NCI-H446 treated with DMSO at 0.1 percent for 48 hours (cell line): ENCODE measurements at places on chromosomes 12 and 14.

GRCh38 chr14:24578558-24578957, 2.5 kb upstream of the CTSG start:
- no peak for DNase-seq

DNA sequence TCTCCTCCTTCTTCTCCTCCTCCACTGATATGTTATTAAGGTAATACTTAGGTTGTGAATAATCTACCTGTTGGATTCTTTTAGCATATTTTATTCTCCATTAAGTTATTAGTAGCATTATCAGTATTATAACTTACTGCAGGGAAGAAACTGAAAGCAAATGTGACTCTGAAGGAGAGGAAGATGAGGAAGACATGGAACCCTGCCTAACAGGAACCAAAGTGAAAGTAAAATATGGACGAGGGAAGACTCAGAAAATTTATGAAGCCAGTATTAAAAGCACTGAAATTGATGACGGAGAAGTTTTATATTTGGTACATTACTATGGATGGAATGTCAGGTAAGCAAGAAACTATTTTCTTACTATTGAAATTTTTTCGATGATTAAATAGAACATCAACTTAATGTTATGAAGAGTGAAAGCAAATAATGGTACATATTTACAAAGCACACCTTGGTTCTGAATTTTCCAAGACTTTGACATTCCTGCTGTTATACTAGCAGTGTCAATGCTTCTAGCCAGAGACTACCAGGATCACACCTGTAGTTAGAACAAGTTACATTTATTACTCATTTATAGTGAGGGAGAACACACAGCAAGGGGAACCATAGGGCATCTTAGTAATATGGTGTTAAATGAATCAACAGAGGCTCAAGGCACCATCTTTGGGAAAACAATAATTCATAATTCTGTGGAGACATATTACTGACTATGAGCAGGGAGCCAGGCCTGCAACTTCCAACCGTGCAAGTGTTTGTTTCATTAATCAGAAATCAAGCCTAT, 42.0 kb upstream of the TOMM20L start:
- DNase-seq: no peak

DNA sequence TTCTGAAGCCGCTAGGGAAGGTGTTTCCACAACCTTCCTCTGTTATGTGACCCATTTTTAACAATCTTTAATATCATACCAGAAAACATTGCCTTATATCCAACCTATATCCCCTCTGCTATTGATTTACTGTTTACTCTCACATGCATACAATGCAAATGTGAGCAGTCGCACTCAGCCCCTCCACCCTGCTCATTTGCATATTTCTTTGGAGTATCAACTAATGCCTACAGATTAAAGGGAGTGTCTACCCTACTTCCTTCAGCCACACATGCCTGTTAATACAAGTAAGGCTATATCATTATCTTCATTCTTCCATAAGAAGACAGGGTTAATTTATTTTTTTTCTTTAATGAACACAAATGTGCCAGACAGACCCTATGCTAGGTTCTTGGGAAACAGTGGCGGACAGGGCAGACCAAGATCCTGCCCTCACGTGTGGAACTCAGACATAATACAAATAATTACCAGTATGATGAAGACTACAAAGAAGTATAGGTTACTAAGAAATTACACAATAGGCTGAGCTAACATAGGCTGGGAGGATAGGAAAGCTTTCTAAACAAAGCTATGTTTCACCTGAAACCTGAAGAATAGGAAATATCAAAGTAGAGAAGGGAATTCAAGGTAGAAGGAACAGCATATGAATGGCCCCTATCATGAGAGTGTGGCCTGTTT, 107.3 kb upstream of the MDM1 start:
- no peak for DNase-seq

GRCh38 chr14:76432827-76433752, 57.2 kb downstream of the ESRRB start:
- DNase-seq: no peak

DNA sequence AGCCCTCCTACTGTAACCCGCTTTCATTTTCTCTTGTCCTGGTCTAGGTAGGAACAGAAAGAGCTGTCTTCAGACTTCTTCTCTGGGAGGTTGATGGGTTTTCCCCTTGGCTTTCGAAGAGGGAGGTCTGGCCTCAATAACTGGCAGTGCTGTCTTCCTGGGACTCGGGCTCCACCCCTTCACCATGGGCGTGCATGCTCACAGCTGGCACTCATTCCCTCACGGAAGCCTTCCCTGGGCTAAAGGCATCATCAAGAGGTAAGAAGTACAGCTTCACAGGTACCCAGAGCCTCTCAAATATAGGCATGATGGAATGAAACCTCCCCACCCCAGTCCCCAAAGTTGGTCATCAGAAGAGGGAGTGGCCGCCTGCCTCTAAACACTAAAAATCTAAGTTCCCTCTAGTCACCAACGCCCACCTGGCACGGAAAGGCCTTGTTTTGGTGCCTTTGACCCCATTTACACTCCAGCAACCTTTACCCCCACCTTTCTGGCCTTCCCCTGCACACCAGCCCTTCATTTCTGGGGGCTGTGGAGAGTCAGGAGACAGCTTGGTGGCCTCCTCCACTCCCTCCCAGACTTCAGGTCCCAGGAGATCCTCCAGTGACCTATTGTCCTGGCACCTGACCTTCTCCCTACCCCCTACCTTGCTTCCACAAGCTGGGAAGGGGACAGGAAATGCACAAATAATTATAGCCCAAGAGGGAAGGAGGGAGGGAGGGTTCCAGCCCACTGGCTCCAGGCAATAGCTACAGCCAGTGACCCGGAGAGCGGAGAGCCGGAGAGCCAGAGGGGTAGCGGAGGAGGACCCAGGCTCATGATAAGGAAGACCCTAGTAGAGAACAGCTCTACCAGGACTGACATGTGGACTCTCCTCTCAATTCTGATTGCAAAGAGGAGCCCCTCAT, 2.8 kb downstream of the RAPGEF3 start:
- DNase-seq: no peak

DNA sequence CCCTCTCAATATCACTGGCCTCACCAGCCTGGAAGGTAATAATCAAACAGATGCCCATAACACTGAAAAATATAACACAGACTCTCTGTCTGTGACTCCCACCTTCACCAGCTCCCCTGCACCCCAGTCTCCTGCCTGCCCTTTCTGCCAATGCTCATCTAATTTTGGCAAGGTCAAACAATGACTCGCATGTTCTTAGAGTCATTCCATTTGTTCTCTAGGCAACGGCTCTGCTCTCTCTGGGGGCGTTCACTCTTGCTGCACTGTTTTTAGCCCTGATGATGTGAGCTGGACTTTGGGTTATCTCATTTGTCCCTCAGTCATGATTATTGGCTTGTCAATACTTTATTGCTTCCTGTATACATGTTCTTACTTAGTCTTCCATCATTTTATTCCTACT, 691.8 kb downstream of the FLRT2 start:
- no peak for DNase-seq

GRCh38 chr12:29416748-29417147, 35.8 kb upstream of the ERGIC2 start:
- DNase-seq: no peak

- DNase-seq: no peak
These were observed 232.2 kb downstream of the NUAK1 start for GRCh38 chr12:105906561-105906960.

DNA sequence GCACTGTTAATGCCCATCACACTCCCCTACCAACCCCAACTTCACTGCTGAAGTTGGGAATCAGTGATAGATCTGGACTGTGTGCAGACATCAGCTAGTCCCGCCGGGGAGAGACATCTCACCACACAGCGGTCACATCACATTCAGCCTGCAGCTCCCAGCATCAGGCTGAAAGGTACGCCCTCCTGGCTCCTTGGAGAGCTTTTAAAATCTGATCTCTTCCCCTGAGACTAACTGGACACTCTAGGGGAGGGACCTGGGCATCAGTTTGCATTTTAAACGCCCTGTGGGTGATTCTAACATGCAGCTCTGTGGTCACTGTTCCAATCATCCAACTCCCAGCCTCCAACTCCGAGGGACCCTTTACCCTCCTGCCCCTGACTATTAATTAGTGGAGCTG, 58.4 kb downstream of the CCDC85C start:
- no peak for DNase-seq

DNA sequence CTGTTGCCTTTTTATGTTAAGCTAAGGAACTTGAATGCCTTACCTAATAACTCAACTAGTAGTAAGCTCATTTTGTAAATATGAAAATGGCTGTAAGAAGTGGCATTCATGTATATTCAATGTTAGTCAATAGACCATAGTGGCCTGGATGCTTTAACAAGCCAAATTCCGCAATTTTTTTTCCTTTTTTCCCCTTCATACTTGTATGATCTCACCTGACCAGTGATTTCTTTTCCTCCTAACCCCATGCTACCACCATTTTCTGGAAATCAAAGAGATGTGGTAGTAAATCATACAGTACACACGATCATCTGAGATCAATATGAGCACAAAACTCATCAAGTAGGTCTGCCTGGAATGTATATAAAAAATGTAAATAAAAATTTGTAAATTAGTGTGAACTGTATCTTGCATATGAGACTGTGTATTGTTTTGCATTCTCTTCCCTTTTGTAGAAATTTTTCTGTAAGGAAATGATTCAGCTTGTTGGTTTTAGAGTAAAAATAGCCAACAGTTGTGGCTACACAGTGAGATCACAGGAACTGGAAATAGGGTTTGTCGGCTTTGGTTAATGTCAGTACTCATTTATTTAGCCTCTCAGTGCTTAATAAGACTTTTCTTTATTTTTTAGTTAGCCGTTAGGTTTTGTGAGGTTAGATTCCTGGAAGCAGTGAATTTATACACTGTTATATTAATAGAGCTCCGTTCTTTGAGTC, 62.5 kb downstream of the ETNK1 start:
- DNase-seq: no peak

DNA sequence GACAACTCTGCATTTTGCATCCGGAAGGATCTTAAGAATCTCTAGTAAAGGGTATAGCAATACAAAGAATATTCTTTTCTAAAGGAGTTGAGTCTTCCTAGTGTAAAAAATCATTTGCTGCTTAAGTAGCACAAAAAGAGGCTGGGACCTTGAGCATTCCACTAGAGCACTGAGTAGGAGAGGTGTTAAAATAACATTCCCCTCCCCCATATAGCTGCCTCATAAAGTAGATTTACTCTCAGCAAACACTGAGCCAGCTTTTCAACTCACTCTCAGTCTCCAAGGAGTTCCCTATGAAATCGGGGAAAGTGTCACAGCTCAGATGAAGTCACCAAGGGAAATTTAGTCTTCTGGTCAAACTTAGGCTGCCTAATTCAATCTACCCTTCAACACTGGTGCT, 592.7 kb downstream of the ETNK1 start:
- no peak for DNase-seq

- no peak for DNase-seq
These were observed 353.7 kb downstream of the LRIG3 start for GRCh38 chr12:58566599-58566998.

- DNase-seq: no peak
These were observed 280.6 kb upstream of the PWP1 start for GRCh38 chr12:107404981-107405380.

DNA sequence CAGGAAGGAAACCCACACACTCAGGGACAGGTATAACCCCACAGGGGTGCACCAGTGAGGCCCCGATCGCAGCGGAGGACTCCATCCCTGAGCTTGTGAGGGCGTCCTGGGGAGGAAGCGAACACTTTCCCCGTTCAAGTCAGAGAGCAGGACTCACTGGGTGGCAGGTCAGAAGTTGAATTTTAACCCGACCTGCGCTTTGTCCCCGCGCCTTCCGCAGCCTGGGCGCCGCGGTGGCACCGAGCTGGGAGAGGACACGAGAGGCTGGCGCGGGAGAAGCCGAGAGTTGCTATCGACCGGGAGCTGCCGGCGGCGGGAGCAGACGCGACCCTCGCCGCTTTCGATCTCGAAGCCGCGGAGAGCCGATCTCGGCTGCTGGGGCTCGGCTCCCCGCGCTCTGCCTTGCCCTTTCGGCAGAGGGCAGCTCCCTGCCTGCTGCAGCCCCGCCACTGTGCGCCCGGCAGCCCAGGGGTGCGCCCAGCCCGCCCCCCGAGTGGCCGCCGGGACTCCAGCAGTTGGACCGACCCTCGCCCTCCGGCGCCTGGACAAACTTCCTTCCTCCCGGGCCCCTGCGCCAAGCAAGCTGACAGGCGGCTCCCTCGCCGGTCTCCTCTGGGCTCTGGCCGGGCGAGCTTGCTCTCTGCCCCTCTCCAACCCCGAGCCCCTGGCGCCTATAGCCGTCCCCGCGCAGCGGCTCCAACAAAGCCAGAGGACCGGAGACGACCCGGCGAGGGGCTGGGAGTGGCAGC, 918 bp downstream of the LIN7A start:
- DNase-seq: no peak

DNA sequence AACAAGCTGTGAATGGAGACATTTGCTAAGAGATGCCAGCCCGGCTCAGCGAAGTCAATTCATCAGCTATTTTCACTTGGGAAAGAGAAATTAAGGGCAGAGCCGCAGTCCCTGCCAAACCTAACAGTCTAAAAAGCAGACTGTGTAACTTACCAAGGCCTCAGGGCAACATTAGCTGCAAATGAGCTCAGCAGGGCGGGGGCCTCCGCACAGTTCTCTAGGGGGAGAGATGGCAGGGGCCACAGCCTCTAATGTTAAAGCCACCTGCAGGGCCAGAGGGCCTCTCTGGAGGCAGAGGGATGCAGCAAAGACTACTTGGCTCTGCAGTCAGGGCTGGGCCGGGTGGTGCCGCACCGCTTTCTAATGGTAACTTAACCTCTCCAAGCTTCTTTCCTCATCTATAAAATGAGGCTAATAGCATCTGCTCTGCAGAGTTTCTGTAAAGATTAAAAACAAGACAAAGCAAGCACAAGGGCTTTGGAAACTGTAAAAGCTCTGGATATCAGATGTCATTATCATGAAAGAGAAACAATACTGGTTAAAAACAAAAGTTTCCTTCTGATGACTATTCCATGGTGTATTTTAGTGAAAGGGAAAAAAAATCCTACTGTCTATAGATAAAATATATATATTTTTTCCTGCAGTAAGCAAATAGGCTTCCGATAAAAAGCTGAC, 13.4 kb upstream of the GPRC5A start:
- DNase-seq: no peak

- DNase-seq: no peak
These were observed 189.7 kb downstream of the BCAT1 start for GRCh38 chr12:24759155-24759554.
